Germinal center (tissue), 1 donor: ENCODE measurements at places on chromosomes 3 and 15.
A peak's percentile ranks its signal among the peaks of the same experiment; 100 is the strongest.

DNA sequence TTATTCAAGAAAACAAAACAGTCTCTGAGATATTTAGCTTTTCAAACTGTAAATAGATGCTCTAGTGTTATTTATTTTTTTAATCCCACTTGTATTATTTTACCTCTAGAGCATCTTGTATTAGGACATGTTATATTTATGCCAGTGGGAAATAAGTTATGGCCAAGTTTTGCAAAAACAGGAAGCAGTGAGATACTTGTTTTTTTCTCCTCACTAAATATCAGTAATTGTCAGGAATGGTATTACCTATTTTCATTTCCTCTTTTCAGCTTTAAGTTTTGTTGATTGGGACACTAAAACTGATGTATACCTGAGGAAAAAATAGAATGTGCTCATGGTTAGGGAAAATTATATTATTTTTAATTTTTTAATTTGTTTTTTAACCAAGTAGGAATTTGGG, 8.6 kb upstream of the IL20RB start:
- peak; percentile 7 for DNase-seq

DNA sequence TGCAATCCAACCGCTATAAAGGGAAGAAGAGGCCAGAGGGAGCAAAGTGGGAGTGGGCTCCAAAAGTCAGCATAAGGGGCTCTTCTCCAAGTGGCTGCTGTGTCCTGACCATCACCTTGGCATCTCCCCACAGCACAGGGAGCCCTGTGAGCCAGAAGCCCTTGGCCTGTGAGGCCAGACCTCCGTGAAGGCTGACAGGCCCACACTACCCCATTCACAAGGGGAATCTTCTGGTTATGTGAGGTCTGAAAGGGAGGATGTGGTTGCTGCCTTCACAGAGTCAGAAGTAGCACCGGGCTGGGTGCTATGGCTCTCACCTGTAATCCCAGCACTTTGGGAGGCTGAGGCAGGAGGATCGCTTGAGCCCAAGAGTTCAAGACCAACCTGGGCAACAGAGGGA, 2.6 kb upstream of the ULK3 start:
- DNase-seq = no peak

- no peak for DNase-seq
These were observed 86.7 kb downstream of the PEAK1 start for GRCh38 chr15:77333166-77333565.

- no peak for DNase-seq
These were observed 1070.4 kb downstream of the ROBO1 start for GRCh38 chr3:78697426-78697825.

DNA sequence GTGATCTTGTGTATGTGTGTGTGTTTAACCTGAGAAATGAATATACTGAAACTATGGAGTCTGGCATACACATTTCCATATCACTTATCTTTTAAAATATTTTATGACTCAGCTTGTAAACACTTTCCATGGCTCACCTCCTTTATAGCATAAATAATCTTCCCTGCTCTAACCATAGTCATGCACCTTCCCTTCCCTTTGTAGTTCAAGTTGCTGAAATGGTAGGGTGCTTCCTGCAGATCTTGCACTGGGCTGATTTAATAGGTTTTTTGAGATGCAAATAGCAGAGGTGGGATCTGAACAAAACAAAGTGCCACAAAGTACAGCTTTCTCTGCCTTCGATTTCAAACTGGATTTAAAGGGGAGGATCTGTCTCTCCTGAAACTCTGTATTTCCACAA, 712.7 kb upstream of the LMCD1 start:
- DNase-seq = no peak
